Brain microvascular endothelial cell (primary cell): ENCODE measurements at places on chromosomes 13 and 19.
A peak's percentile ranks its signal among the peaks of the same experiment; 100 is the strongest.

GRCh38 chr13:100098445-100099116 lies 9.7 kb downstream of the PCCA start:
- no peak for DNase-seq

- no peak for DNase-seq
Measured at GRCh38 chr13:20160306-20161274, at the start of gene GJA3. Gene GJA3, minus strand, starts transcription at chr13:20161052. Its CDS starts 17,764 bp downstream, at chr13:20143288.

- DNase-seq = no peak
Measured at GRCh38 chr13:92806215-92806614, 420.4 kb upstream of the GPC6 start.

- DNase-seq = no peak
Measured at GRCh38 chr13:39494006-39494405, 109.0 kb downstream of the LHFPL6 start.

DNA sequence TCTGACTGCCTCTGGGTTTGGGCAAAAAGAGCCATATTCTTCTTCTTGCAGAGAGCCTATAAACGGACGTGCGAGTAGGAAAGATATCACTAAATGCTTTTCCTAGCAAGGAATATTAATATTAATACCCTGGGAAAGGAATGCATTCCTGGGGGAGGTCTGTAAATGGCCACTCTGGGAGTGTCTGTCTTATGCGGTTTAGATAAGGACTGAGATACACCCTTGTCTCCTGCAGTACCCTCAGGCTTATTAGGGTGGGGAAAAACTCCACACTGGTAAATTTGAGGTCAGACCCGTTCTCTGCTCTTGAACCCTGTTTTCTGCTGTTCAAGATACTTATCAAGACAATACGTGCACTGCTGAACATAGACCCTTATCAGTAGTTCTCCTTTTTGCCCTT lies 763.8 kb downstream of the SLITRK5 start:
- DNase-seq = no peak

- DNase-seq = peak; percentile 12
Measured at GRCh38 chr13:52158629-52159158, 703 bp downstream of the NEK3 start.
